ENCODE measurements at places on chromosomes 7 and 10.

GRCh38 chr7:112788778-112789343, 1.3 kb downstream of the TMEM168 start:
- DNase-seq, result peak; percentile 28

DNA sequence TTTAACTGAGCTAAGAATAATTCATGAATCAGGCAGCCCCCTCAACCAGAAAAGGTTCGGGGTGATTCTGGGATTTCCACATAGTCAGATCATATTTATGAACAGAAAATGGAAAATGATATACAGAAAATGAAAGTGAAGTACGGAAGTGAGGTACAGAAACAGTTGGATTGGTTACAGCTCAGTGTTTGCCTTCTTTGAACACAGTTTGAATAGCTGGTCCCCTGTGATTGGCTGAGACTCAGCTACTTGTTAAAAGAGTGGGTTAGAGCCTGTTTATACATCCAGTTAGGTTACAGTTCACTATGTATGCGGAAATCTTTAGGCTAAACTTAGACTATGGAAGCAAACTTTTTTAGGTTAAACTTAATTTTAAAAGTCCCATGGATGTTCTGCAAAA, 511.7 kb downstream of the PLXDC2 start:
- no peak for DNase-seq

DNA sequence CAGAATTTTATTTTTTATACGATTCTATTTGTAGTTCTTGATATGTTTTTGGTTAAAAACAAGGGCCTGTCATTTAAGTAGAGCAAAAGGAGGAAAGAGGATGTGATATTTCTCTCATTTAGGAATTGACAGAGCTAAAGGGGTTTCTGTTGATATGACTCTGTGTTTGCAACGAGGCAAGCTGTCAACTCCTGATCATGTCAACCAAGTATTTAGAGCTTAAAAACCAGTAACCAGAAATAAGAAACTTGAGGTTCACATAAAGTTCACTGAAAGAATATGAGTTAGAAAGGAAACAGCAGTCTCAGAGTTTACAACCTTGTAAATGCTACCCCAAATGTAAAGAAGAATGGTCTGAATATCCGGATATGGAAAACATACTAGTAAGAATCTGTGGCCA, 434.2 kb downstream of the PARD3 start:
- DNase-seq, result no peak

DNA sequence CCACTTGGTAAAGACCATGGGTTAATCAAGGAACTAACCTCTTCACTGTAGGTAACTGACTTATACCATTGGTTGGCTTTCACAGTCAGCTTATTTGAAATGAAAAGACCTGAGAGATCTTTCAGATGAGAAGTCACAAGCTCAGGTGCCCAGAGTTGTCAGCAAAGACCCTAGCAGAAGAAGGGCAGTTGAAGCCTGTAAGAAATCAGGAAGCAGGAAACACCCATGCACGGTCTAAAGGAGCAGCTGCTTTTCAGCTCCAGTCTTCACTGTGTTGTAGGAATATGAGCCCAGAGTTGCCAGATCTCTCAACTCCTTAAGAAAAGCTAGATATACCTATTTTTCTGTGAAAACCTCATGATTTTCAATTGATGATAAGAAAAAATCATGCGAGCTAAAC, 130.0 kb downstream of the ARID5B start:
- DNase-seq, result no peak

- DNase-seq, result peak; percentile 40
Observed at GRCh38 chr7:1160670-1161021, 650 bp upstream of the ZFAND2A start.

DNA sequence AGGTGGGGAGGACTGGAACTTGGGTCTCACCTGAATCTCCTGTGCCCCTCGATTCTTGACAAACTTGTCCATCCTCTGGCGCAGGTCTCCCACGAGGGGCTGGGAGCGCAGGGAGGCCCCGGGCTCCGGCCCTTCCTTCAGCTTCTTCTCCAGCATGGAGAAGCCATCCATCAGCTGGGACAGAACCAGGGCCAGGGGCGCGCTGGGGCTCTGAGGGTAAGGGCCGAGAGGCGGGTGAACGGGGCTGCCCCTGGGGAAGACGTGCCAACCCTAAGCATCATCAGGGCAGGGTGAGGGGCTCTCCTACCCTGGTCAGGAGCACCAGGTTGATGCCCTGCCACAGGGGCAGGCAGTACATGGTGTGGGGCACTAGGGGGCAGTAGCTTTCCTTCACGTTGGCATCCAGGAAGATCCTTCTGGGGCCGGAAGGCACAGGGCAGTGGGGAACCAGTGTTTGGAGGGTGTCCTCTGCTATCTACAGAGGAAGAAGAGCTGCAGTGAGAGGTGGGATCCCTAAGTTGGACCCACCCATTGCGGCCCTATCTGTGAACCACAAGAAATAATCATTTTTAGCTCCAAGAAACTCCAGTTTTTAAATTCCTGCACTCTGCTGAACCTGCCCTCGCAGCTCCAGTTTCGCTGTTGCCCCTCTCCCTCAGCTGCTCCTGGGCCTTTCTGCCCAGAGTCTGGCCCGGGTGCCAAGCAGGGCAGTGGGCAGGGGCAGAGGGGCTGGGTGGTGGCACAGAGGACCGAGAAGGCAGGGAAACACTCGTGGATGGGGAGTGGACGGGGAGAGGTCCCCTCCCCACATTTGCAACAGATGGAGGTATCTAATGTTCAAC, 10.8 kb upstream of the PYROXD2 start:
- DNase-seq, result peak; percentile 41

GRCh38 chr10:89346405-89347254, 18.8 kb downstream of the IFIT3 start:
- no peak for DNase-seq

DNA sequence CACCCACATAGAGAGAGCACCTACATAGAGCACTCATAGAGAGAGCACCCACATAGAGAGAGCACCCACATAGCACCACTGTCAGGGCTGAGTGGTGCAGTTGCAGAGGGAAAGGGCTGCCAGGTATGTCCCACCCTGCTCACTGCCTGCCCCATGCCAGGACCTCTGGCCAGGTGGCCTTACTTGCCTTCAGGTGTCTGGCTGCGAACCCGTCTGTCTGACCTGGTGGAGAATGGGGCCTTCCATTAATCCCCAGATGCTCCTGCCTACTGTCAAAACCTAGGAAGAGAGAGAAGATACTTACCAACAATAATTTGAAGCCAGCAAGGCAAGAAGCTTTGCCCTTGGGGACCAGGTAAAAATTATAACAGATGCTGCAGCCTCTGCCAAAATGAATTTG, 51.1 kb downstream of the INSIG1 start:
- DNase-seq, result no peak

- DNase-seq, result peak; percentile 78
Observed at GRCh38 chr7:43700059-43700501, 29.2 kb downstream of the COA1 start.

- DNase-seq, result no peak
Observed at GRCh38 chr7:116241291-116241690, 31.0 kb downstream of the TES start.

DNA sequence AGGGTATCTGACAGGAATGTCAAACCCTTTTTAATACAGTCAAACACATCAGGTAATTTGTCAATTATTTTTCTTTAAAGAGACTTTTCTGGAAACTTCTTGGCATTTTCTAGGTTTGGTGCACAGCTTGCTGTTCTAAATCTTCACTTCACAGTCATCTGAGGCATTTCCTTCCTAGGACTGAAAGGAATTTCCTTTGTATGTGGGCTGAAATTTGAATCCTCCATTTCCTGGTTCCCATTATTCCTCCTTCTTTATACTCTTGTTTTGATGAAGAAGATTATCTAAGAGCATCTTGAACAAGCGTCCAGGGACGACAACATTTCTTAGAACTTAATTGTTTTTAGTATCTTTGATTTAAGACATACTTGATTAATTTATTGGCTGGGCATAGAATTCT, 24.9 kb downstream of the CALD1 start:
- DNase-seq, result no peak

Measured in NCI-H69 (cell line).